ENCODE measurements at places on chromosomes 2 and 18. TPM values are rescaled to one million over a fixed set of nuclear protein-coding genes. Genes with fewer than 3 reads are reported as not detected.

The PROC gene
- total RNA-seq: 0.04 TPM

The LRRTM1 gene
- 0.27 TPM for total RNA-seq

The STAMBP gene
- total RNA-seq: 32.6 TPM

The ACTG2 gene
- 1.3 TPM for total RNA-seq

The SP140 gene
- total RNA-seq: 0.22 TPM

The RTP5 gene
- not detected for total RNA-seq

The RGPD4 gene
- 0.04 TPM for total RNA-seq

The EFR3B gene
- total RNA-seq: 3.2 TPM

DNA sequence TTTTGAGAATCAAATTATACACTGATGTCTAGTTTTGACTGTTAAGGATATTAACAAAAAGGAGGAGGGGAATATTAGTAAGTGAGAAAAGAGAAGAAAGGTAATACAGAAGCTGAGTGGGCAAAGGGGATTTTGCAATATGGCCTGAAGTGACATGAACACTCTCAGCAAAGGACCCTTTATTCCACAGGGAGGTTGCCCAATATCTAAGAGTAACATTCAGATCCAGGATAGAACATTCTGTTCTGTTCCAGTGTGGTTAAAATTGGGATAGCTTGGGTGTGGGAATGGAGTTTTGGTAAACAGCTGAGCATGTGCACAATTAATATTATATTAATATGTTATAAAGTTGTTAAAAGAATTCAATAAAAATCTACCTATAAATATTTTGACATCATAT, 120.1 kb downstream of the ZNF385B start:
- no peak overlapping the region for H3K27ac ChIP-seq
- H3K4me1 ChIP-seq: no peaks in the 10 kb centered on the region
- no peak for DNase-seq
- no peak overlapping the region for H3K4me3 ChIP-seq
- H3K27me3 ChIP-seq: no peaks in the 10 kb centered on the region
- no peaks in the 10 kb centered on the region for H3K36me3 ChIP-seq

GRCh38 chr18:43751203-43751602, 473.9 kb upstream of the SYT4 start:
- no peaks in the 10 kb centered on the region for H3K4me1 ChIP-seq
- H3K4me3 ChIP-seq: no peak overlapping the region
- H3K27me3 ChIP-seq: no peaks in the 10 kb centered on the region
- no peaks in the 10 kb centered on the region for H3K36me3 ChIP-seq
- DNase-seq: no peak

DNA sequence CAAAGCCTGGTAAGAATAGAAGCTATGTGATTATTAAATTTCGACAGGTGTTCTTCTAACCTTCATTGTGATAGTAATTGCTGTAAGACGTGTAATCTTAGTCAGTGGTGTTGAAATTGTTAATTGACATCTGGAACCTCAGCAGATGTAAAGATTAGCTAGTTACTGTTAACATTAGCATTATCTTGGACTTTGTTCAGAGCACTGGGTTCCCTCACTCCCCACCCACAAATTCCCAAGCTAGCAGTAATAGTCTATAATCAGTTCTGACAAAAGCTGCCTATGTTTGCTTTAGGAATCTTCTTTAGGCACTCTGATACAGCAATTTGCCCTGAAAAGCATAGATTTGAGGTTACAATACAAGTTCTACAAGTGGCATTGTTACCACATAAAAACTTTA, 233.7 kb downstream of the EN1 start:
- DNase-seq: no peak
- peaks cover 6% of the 10 kb centered on the region for H3K4me1 ChIP-seq
- no peak overlapping the region for H3K27ac ChIP-seq

DNA sequence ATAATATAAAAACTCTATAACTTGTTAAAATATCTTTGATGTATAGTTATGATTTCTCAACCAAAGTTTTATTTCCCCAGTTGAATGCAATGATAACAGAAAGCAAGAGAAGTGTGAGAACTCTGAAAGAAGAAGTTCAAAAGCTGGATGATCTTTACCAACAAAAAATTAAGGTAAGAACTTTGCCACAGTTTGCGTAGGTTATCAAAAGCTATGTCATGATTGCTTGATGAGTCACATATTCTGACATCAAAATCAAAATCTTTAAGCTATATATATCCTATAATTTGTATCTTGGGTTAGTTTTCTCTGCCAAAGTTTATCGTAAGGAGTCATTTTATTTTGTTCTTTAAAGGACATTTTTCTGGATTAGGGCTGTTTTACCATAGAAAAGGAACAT, 35.0 kb downstream of the NDC80 start:
- peaks cover 6% of the 10 kb centered on the region for H3K36me3 ChIP-seq
- DNase-seq: no peak
- H3K27ac ChIP-seq: no peak overlapping the region
- H3K4me1 ChIP-seq: no peaks in the 10 kb centered on the region

DNA sequence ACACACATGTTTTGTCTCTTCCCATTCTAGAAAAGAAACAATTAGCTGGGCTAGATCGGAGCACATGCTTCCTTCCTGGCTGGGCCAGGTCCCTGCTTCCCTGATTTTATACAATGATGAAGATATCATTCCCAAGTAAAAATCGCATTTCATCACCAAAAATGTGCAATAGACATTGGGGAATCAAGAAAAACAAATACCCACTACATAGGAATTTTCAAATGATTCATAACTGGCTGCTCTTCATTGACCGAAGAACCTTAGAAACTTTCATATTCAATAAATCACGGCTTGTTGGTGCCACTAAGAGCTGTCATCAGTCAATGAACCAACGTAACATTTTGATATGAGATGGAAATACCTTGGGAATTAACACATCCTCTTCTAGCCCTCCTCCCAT, 373.6 kb upstream of the TRIB2 start:
- peaks cover 4% of the 10 kb centered on the region for H3K4me1 ChIP-seq
- no peak overlapping the region for H3K27ac ChIP-seq
- no peaks in the 10 kb centered on the region for H3K36me3 ChIP-seq
- H3K4me3 ChIP-seq: no peak overlapping the region
- no peak for DNase-seq

DNA sequence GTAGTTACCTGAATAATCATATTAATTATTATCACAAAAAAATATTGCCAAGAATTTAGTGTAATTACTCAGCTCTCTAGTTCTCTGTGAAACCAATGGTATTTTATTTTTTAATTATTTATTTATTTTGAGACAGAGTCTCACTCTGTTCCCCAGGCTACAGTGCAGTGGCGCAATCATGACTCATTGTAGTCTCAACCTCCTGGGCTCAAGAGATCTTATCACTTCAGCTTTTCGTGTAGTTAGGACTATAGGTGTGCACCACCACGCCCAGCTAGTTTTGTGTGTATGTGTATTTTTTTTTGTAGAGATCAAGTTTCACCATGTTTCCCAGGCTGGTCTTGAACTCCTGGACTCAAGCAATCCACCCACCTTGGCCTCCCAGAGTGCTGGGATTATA, 440.4 kb upstream of the CDH20 start:
- DNase-seq: no peak
- H3K36me3 ChIP-seq: no peaks in the 10 kb centered on the region
- H3K27me3 ChIP-seq: no peaks in the 10 kb centered on the region
- no peaks in the 10 kb centered on the region for H3K4me1 ChIP-seq
- H3K27ac ChIP-seq: no peak overlapping the region
- H3K4me3 ChIP-seq: no peak overlapping the region

- no peaks in the 10 kb centered on the region for H3K36me3 ChIP-seq
- no peak overlapping the region for H3K4me3 ChIP-seq
- no peaks in the 10 kb centered on the region for H3K4me1 ChIP-seq
- no peak for DNase-seq
- H3K27ac ChIP-seq: no peak overlapping the region
Measured at GRCh38 chr18:58139459-58140386, 95.7 kb downstream of the NEDD4L start.

DNA sequence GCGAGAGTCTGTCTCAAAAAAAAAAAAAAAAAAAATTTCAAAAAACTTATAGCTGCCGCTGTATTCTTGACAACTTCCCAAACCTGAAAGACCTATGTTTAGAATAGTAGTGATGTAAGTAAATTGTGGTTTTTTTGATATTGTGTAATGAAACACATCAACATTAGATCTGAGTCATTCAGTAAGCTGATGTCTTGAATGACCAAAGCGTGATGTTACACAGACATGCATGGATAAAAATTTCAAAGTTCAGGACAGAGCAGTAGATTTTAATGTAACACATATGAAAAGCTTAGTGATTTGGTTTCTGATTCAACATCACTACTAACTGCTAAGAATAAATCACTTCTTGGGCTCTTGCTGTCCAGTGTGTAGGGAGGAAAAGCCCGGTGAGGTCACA, 69.3 kb upstream of the MEX3C start:
- no peaks in the 10 kb centered on the region for H3K4me1 ChIP-seq
- no peaks in the 10 kb centered on the region for H3K27me3 ChIP-seq
- DNase-seq: no peak
- H3K4me3 ChIP-seq: no peak overlapping the region

DNA sequence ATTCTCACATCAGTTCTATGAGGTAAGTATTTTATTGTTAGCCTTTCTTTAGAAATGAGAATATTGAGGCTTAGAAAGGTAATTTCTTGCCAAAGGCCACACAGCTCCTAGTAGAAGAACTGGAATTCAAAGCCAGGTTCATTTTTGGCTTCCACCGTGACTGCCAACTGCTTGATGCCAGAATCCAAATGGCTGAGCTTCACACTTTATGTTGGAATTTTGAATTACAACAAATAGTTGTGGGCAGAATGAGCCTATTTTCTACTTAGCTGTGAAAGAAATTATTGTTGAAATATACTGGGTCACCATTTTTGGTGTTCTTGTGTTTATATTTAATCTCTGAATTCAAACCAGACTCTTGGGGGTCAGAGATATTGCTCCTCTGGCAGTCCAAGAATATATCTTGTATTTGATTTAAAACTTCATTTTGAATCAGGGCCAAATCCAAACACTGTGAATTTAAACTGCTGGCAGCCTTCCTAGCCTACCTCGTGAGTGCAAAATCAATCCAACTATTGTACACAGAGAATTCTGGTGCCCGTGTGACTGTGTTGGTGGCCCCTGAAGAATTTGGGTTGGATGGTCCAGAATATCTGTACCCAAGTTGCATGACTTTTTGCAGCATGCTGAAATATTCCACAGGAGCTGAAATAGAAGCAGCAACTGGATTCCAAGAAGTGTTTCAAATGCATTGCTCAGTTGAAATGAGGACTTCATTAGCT, 35.6 kb upstream of the LPIN1 start:
- H3K36me3 ChIP-seq: no peaks in the 10 kb centered on the region
- peak; percentile 31 for DNase-seq
- no peak overlapping the region for H3K4me3 ChIP-seq
- no peak overlapping the region for H3K27ac ChIP-seq
- no peaks in the 10 kb centered on the region for H3K27me3 ChIP-seq
- peaks cover 12% of the 10 kb centered on the region for H3K4me1 ChIP-seq

- peak; percentile 57 for DNase-seq
- no peak overlapping the region for H3K4me3 ChIP-seq
- H3K36me3 ChIP-seq: no peaks in the 10 kb centered on the region
- H3K27me3 ChIP-seq: no peaks in the 10 kb centered on the region
- H3K4me1 ChIP-seq: peaks cover 6% of the 10 kb centered on the region
- H3K27ac ChIP-seq: no peak overlapping the region
Measured at GRCh38 chr2:149885468-149885867, 297.9 kb upstream of the MMADHC start.

GRCh38 chr2:56179931-56180330, 3.9 kb upstream of the CCDC85A start:
- H3K27me3 ChIP-seq: peaks cover 22% of the 10 kb centered on the region
- H3K36me3 ChIP-seq: no peaks in the 10 kb centered on the region
- no peak for DNase-seq
- no peak overlapping the region for H3K4me3 ChIP-seq
- H3K4me1 ChIP-seq: peaks cover 3% of the 10 kb centered on the region

All from muscle of leg (tissue), 16 donors.